ENCODE measurements at places on chromosomes 11 and 22.

- no peak for DNase-seq
Measured at GRCh38 chr22:39253435-39254070, 8.8 kb upstream of the PDGFB start.

- DNase-seq: no peak
Measured at GRCh38 chr11:108568195-108568858, 25.2 kb downstream of the EXPH5 start.

GRCh38 chr22:24333301-24333700, 62.7 kb downstream of the SPECC1L start:
- DNase-seq: no peak

- DNase-seq: no peak
Measured at GRCh38 chr11:117959438-117960149, 26.6 kb upstream of the IL10RA start.

- no peak for DNase-seq
Measured at GRCh38 chr11:5516599-5516998, at the start of gene UBQLNL. UBQLNL (minus strand) TSS chr11:5516699; CDS start chr11:5516441, 258 bp downstream.

DNA sequence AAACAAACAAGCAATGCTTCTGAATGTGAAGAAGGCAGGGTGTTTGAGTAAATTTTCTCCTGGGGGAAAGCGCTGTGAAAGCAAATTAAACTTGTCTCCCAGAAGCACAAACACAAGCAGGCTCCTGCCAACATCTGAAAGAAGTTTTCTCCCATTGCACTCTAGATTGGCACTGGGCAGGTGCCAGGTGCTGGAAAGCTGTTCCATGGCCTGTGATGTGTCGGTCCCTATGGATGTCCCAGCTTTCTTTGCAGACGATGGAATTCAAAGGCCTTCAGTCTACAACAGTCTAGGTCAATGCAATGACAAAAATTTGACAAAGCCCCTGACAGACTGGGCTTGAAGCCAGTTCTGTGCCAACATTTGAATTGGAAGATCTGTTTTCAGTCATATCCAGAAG, 246.1 kb upstream of the NARS2 start:
- DNase-seq: no peak

- DNase-seq: no peak
Measured at GRCh38 chr11:120270386-120270785, 30.4 kb downstream of the POU2F3 start.

DNA sequence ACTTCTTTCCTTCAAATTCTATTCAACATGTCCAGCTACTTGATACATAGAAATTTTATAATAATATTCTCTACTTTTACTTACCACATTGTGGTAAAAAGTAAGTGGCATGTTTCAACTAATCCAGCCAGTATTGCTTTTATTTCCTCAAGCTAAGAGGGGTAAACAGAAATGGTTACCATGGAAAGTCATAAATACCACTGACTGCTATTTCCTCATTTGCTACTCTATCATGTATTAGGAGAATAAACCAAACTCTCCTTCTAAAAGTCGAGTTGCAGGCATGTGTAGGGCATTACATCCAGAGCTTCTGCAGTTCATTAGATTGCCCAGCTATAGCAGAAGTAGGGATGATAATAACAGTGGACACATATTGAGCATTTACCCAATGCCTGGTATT, 208.4 kb downstream of the MAML2 start:
- no peak for DNase-seq

GRCh38 chr11:83689144-83689780, 403.1 kb upstream of the CCDC90B start:
- DNase-seq: no peak

DNA sequence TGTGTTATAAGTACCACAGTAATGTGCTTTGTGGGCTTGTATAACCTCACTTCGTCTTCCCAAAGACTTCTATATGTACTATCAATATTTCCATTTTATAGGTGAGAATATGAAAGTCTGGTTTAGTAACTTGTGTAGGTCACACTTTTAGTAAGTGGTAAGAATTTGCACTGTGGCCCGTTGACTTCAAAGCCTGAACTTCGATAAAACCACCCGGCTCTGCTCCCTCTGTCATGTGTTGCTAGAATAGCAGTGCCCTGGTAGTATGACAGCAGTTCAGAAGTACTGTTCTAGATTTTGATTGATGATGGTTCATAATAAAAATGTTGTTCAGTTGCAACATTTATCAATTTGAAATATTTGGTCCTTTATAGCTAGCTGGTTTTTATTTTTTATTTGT, 110.2 kb upstream of the SORL1-AS1 start:
- no peak for DNase-seq

- no peak for DNase-seq
Measured at GRCh38 chr11:112627588-112628045, 333.6 kb upstream of the NCAM1 start.

GRCh38 chr11:13141731-13142709, 132.9 kb downstream of the RASSF10 start:
- DNase-seq: no peak

DNA sequence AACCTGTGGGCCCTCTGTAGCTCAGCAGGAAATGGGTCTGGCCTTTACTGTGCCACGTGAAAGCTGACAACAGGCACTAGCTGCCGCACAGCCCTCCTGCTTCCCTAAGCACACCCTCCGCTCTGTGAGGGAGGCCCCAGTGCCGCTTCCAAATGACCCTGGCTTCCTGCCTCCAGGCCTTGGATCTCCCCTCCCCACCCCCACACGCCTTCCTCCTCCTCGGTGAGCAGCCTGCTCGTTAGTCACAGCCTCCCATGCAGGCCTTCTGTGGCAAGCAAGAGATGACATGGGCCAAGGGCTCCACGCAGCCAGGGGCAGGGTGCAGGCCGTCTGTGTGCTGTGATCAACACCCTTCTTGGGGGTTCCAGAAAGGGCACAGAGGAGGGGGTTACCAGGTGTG, 15.3 kb upstream of the RASL10A start:
- no peak for DNase-seq

GRCh38 chr11:121696931-121697670, 244.3 kb upstream of the SORL1-AS1 start:
- no peak for DNase-seq
